ENCODE measurements at places on chromosomes 11 and 22.

DNA sequence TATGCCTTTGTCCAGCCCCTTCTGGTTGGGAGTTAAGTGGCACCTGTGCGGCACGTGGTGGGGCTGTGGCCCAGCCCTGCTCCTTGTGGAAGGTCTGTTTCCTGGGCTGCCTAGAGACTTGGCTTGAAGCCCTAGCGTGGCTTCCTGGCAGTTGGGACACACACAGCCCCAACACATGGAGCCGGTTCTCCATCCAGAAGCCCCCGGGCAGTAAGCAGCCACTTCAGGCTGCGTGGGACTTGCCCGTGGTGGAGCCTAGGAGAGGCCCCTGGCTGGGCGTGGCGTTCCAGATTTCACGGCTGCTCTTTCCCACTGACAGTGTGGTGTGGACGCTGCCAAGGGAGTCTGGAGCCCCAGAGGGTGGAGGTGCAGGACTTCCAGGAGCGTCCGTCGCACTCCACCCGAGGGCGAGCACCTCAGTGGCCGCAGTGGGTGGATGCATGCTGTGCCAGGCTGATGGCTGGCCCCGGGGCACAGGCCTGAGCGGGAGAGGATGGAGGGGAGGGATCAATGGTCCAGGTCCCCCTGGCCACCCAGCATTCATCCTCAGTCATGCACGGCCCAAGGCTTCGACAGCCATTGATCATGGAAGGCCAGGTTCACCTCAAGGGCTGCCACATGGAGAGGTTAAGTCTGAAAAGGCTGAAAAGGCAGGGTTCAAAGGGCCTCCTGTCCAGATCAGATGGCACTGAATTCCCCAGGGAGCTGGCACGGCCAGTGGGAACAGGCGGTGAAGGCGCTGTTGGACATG lies 9.3 kb downstream of the CCND1 start:
- peak; percentile 47 for DNase-seq

DNA sequence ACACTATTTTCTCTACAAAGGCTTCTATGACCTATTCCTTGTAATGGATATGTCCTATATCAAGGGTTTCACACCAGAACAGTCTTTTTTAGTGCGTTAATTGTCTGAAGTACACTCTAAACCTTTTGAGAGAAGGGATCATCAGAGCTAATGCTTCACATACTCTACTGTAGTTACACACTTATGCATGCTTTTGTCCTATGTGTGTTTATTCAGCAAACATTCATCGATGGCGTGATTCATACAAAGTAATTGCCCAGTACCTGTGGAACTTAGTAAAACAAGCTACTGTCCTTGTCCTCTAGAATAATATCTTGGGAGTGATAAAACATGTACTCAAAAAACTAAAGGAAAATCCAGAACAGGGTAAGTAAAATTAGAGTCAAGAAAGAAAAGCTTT lies 139.2 kb downstream of the GUCY1A2 start:
- DNase-seq: no peak

GRCh38 chr11:116500947-116501602 lies 271.7 kb downstream of the BUD13 start:
- DNase-seq: no peak

DNA sequence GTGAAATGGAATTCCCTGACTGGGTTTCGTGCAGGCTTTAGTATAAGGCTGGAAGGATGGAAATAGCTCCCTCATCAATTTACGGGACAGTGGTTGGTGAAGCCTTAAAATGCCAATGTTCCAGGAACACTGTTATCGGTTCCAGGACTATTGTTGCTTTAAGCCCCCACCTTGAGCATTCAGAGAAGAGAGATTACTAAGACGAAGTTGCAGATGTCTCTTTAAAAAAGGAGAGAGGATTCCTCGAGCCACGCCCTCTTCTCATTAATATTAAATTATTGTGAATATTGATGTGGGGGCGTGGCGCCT lies 195 bp upstream of the CREB3L1 start:
- DNase-seq: peak; percentile 83

- DNase-seq: peak; percentile 34
Observed at GRCh38 chr11:19602406-19602805, 110.2 kb upstream of the NAV2 start.

- DNase-seq: no peak
Observed at GRCh38 chr11:114239753-114240161, 56.4 kb upstream of the NNMT start.

GRCh38 chr11:112303616-112304015 lies 43.0 kb upstream of the PLET1 start:
- peak; percentile 38 for DNase-seq

DNA sequence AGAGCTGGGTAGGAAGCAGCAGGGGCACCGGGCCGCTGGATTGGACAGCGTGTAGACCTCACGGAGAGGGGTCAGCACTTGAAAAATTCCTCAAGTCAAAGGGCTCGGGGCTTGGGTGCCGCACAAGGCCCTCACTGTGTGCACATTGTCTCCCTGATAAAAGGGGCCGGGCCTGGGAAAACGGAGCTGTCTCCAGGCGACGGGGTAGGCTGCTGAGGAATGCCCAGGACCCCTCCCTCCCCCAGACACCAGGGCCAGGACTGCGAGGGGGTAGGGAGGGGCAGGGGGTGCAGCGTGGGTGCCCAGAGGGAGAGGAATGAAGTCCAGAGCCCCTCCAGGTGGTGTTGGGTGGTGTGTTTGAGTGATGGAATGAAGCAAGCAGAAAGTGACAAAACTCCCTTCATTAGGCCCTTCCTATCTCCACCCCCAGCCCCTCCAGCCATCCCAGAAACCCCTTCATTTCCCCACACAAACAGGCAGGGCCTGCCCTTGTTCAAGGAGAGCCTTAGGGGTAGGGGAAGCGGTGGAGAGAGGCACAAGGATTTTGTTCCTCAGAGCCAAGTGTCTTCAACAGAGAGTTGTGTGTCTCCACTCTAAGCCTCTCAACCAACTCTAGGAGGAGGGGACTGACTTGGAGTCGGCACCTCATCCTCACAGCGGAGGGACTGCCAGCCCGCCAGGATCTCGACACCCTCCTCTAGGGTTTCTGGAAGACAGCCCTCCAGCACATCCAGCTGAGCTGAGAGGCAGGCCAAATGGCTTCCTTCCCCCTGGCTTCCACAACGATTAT lies 63.9 kb downstream of the SYN3 start:
- no peak for DNase-seq

All from EH (cell line).